SK-N-SH (cell line): ENCODE measurements at places on chromosomes 7 and 10. TPM values are rescaled to one million over a fixed set of nuclear protein-coding genes. Genes with fewer than 3 reads are reported as not detected.

DNA sequence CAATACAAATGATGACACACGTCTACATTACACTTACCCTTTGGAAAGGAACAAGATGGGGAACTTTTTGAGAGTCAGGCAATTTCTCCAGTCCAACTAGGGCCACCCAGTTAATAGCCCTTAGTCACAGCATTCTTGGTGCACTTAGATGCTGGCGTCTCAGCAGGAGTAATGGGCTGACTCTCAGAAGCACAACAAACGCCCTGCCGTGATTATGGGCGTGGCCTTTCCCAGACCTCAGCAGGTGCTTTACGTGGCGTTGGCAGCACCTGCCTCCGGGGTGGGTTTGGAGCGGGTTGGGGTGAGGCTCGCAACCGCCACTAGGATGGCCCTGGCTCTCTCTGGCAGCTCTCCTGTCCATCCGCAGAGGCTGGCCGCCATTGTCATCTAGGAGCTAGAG lies 147.6 kb upstream of the SHH start:
- no peak for DNase-seq

Gene SIRT1
- 6.0 and 7.0 TPM in 2 replicates for polyA plus RNA-seq

DNA sequence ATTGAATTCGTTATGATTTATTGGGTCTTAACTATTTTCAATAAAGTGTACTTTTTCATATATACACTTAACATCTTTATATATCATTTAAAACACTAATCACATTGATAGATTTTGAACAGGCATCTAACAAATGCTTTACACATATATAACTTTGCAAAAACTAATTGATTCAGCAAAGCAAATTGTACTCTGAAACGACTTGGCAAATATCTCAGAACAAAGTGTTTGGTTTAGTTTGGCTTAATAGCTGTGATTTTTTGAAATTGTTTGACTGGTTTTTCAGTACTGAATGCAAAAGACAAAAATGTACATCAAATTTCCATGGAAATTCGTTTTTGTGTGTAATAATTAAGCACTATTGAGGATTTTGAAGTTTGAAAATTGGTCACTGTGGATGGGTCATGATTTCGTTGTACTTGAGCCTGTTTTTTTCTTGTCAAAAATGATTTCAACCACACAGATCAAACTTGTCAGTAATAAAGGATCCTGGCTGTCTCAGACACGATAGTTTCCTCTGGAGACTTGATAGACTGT lies 125.3 kb upstream of the SLC25A13 start:
- no peak for DNase-seq

GRCh38 chr7:107014387-107015023 lies 30.0 kb upstream of the PRKAR2B start:
- no peak for DNase-seq

GRCh38 chr10:117594722-117595121 lies 52.2 kb downstream of the EMX2 start:
- no peak for DNase-seq

GRCh38 chr10:9745158-9745557 lies 1272.5 kb upstream of the CELF2 start:
- DNase-seq = no peak

- DNase-seq = no peak
Measured at GRCh38 chr10:17805330-17805729, 3.8 kb upstream of the MRC1 start.

DNA sequence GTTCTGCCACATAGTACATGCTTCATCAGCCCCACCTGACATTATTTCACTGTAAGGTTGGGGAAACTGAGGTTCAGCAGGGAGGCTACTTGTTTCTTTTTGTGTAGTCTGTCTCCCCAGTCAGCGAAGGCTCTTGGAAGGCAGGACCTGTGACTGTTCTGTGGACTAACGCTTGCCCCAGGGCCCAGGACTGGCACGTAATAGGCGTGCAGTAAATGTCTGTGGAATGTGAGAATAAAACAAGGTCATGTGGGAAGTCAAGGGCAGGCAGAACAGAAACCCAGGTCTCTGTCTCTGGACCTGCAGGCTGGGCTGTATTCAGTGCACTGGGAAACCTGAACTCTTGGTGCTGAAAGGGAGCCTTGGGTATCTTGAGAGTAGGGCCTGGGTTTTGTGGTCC lies 168.7 kb downstream of the RPS24 start:
- no peak for DNase-seq

Gene C10orf67
- polyA plus RNA-seq = 0.97 and 1.1 TPM in 2 replicates

Gene OSBPL3
- 22.6 and 23.2 TPM in 2 replicates for polyA plus RNA-seq

- DNase-seq = no peak
Measured at GRCh38 chr10:16271571-16271970, 165.2 kb upstream of the PTER start.

Gene PRF1
- not detected in 2 replicates for polyA plus RNA-seq

Gene SFTPA2
- polyA plus RNA-seq = not detected in 2 replicates

DNA sequence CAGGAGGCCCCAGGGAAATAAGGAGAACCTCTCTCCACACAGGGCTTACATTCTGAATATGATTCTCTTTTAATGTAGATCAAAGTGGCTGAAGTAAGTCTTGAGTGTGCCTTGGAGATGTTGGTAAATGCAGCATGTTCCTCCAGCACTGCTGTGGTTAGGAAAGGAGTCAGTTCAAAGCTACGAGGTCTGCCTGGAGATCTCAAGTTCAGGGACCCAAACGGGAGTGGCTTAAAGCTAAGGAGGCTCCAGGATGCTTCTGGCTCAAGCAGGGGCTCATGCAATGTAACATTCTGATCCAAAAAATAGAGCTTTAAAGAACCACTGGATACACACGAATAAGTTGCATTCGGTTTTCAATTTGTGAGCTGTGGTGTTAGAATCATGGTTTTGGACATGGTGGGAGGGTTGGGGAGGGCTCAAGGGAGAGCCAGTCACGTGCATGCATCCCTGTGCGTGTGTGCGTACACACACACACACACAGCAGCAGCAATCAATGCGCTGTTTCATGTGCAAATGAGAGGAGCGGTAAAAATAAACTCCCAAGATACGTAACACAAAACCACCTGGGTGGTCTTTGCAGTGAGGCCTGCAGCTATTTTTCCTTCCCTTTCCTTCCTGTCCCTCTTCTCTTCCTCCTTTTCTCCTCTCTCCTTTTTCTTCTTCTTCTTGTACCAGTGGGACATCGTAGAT lies 70.5 kb downstream of the AOAH start:
- no peak for DNase-seq

Gene OR6B1
- polyA plus RNA-seq = not detected in 2 replicates

- DNase-seq = no peak
Measured at GRCh38 chr7:5408777-5409176, 14.9 kb downstream of the TNRC18 start.

Gene PPP1R17
- polyA plus RNA-seq = not detected in 2 replicates

DNA sequence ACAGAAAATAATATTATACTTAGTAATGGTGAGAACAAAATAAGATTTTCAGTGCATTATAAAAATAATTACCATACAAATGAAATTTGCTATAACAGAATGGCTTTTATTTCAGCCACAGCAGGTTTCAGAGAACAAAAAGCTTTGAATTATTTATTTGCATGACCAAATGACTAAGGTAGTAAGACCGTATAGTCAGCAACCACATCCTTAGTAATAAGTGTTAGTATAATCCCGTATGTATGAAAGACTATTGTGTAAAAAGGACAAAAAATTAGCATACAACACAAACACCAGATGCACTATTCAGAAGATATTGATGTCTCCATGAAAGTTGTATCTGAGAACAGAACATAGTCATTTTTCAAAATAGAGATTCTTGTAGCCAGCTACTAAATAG lies 12.2 kb downstream of the PDZD8 start:
- no peak for DNase-seq

DNA sequence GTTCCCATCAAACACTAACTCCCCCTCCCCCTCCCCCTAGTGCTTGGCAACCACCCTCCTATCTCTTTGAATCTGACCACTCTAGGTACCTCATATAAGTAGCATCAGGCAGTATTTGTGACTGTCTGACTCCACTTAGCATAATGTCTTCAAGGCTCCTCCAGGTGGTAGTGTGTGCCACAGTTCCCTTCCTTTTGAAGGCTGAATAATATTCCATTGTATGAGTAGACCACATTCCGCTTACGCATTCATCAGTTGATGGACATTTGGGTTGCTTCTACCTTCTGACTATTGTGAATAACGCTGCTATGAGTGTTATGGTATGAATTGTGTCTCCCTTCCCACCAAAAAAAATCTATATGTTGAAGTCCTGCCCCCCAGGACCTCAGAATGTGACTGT lies 89.6 kb downstream of the PRKAG2 start:
- DNase-seq = no peak

GRCh38 chr7:112180223-112180622 lies 26.0 kb downstream of the DOCK4 start:
- no peak for DNase-seq
